ENCODE measurements at places on chromosomes 12 and 14.

- DNase-seq = no peak
Measured at GRCh38 chr12:130576371-130576816, 139.7 kb downstream of the RIMBP2 start.

DNA sequence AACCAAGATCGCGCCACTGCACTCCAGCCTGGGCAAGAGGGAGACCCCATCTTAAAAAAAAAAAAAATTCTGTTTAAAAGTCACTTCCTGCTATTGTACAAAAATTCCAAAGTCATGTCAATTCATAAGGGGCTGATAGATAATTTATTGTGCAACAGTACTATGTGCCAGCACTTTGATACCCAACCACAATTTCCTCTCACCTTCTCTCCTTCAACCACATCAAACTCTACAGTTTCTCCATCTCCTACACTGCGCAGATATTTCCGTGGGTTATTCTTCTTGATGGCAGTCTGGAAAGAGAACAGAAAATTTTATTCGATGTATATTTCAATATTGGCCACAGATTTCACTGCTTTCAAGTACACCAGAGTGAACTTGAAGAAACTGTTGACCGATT lies 7.6 kb downstream of the YBX3 start:
- no peak for DNase-seq

- no peak for DNase-seq
Measured at GRCh38 chr12:131223791-131224225, 270.1 kb downstream of the ADGRD1 start.

DNA sequence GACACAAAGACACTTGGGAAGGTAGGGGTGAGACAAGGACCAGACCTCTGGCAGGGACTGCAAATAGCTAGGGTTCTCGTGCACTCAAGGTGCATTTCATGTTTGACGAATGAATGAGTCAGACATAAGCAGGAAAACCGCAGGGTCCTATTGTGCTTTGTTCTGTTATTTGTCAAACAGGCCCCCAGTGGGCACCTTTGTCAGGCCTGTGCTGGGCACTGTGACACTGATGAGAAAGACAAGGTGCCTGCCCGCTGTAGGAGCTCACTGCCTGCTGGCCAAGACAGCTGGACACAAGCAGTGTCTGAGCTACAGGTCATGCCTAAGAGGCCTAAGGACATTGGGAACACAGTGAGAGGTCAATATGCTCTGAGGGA lies 2.3 kb downstream of the OTUB2 start:
- DNase-seq = no peak

DNA sequence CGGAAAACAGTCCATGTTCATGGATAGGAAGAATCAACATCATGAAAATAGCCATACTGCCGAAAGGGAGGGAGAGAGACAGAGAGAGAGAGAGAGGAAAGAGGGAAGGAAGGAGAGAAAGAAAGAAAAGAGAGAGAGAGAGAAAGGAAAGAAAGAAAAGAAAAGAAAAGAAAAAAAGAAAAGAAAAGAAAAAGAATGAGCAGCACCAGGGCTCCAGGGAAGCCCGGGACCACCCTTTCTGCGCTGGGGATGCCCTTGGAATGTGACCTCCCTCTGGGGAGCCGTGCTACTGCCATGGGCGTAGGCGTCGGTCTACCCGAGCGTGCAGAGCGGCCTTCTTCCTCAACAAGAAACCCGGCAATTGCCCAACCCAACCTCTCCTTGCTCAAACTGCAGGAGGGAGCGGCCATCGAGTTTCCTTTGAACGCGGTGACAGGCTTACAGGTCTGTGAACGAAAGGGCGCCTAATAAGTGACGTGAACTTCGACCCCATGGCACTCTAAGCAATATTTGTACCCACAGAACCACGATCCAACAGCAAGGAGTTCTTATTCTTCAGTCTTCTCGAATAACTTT lies 16.9 kb downstream of the OR6S1 start:
- no peak for DNase-seq

- no peak for DNase-seq
Measured at GRCh38 chr12:124898200-124898922, 16.1 kb downstream of the UBC start.

- DNase-seq = no peak
Measured at GRCh38 chr14:32514236-32514635, 185.1 kb downstream of the AKAP6 start.

GRCh38 chr12:105570944-105571343 lies 240.5 kb downstream of the C12orf75 start:
- no peak for DNase-seq

DNA sequence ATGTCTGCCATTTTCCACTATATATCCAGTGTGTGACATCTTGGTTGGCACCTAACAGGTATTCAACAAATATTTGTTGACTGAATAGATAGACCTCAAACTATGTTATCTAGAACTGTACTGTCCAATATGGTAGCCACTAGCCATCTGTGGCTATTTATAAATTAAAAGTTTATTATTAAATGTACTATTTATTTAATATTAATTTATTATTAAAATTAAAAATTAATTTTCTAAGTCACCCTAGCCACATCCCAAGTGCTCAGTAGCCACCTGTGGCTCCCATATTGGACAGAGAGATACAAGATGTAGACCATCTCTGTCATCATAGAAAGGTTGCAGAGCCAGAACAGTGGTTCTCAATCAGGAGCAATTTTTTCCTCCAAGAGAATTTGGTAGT lies 69.3 kb downstream of the SRRM4 start:
- no peak for DNase-seq

DNA sequence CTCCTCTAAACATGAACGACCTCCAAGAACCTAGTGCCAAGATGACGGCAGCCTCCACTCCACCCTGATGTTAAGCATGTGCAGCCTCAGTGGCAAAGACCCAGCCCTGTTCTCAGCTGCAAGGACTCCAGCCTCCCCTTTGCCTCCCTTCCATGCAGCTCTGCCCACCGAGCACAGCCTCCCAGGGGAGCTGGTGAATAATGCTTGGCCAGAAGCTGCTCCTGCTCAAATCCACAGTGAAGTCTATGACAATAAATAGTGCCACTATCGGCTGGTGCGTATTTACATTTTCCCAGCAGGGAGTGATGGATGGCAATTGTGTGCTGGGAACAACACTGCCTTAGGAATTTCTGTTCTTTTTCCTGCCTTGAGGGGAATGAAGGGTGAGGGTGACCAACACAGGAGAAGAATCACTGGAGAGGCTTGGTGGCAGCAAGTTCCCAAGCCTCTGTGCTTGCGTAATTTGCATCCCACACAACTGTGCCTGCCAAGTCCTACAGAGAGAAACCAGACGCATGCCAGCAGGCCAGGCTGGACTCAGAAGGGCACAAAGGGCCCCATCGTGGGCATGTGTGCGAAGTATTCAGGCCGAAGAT lies 29.9 kb upstream of the TC2N start:
- DNase-seq = no peak

DNA sequence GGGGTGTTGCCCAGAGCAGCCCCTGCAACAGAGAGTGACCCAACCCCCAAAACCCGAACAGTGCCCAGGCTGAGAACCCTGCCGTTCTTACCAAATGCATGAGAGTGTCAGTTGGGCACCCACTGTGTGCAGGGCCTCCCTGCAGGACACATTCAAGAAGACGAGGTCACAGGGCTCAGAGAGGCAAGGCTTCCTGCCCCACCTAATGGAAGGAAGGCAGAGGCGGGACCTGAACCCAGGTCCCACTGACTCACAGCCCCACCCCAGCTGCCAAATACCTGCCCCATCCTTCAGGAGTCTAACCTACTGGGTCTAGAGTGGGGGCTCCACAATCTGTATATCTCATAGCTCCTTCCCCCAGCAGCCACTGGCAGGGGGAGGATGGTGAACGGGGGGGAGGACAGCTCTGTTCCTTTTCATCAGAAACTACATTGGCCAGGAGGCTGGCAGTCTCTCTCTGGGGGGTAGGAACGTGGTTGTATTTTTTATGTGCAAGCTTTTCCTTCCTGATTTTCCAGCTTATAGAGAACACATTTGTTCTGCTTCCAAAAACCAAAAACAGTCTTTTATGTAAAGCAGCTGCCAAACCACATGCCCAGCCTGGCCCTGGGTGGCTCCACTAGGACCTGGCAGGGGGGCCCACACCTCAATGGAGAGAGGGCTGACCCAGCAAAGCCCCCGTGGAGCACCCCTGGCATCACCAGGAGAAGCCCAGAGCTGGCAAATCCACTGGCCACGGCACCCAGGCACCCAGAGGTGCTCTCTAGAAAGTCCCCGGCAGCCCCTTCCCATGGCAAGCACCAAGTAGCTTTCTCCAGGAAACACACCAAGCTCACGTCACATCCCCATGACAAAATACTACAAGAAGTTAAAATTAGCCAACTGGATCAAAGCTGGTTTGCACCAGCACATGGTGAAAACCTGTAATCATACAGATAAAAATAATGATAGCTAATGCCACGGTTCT lies 17.0 kb downstream of the NCOR2 start:
- no peak for DNase-seq

DNA sequence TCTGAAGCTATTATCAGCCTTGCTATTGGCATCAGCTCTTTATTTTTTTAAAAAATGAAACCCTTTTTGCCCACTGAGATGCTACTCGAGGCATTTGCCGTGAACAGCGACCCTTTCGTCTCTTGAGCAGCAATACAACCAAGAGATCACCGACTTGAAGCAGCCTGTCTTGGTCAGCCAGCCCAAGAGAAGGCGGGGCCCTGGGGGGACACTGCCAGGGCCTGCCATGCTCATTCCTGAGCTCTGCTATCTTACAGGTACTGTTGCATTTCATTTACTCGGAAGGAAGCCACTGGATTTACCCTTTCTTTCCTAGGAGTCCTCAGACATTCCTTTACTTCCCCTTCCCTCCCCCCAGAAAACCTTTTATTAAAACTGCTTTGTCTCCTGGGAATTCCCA lies 16.7 kb downstream of the PIWIL1 start:
- DNase-seq = no peak

DNA sequence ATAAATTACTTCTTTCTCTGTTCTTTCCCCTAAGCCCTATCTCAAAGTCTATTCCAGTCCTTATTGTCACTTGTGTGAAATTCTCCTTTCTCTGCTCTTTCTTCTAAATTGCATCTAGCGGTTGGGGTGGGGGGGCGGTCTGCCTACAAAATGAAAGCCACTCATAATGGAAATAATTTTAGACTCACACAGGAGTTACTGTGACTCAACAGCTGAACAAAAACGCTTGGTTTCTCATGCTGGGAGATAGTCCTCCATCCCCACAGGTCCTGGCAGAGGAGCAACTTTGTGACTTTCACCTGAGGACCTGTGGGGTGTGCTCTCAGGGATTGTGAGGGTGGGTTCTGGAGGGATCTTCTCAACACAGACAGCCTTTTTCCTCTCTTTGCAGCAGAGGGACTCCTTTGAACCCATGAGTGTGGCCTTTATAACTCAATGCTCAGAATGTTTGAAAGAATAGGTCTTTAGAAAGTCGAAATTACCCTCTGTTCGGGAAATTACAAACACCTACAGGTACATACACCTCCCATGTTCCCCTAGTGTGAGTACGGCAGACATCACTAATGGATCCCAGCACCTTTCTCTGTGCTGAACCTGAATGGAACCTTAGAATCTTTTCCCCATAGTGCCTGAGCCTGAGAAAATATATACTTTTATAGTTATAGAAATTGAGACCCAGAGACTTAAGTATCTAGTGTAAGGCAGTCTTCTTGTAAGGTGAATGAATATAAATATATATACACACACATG lies 109.7 kb downstream of the CHST11 start:
- no peak for DNase-seq

DNA sequence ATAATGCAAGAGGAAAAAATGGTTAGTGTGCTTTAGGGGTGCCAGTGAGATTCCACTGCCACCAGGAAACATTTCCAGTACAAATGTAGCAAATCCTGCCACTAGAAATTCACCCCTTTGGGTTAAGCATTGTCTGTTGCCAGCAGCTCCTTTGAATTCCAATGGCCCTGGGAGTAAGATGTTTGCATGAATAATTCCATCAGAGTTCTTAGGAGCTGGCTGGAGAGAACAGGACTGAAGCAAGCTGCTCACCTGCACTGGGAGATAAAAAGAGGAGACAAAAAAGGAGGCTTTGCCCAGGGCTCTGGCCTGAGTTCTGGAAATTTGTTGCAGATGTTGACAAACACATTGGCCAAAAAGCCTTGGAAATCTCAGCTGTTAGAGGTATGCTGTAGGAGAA lies 57.6 kb downstream of the HSPB8 start:
- no peak for DNase-seq

GRCh38 chr12:2475984-2476383 lies 318.8 kb upstream of the FKBP4 start:
- DNase-seq = no peak

DNA sequence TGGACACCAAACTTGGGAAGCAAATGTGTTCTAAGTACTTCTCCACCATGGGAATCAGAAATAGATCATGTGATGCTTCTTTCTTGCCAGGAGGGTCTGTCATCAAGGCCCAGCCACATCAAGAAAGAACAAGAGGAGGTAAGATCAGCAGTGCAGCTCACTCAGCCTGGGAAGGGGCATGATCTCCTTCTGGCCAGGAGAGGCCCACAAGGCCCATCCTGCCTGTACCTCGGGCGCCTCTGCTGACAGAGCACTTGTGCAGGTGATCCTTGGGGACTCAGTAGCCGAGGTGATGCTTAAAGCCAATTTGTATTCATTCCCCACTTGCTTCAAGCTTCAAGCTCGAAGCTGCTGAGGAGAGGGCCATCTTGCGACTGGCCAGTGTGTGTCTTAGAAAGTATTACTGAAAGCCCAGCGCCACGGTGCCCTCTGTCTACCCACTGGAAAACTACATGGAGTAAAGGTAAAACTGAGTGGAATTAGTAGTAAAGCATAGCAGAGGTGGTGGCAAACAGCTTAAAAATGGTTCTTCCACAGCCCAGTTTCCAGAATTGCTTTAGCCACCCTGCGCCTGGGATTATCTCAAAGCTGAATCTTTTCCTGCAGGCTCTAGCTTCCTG lies 26.2 kb downstream of the RTRAF start:
- DNase-seq = no peak

GRCh38 chr12:113048716-113049127 lies 7.8 kb upstream of the DTX1 start:
- no peak for DNase-seq

DNA sequence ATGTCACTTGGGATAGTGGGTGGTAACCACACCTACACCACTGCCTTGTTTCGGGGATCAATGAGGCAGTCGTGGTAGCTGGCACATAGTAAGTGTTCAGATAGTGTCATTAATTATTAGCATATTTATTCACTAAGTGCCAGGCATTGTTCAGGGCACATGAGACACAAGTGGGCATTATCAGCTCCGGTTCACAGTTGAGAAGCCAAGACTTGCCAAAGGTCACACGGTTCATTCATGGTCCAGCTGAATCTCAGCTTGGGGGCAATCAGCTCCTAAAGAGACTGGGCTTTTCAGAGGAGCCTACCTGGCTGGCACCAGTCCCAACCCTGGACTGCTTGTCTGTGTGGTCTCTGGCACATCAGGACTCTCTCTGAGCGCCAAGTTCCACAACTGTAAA lies 121.3 kb downstream of the PTPN11 start:
- no peak for DNase-seq

GRCh38 chr14:92198804-92199203 lies 77.0 kb downstream of the CPSF2 start:
- no peak for DNase-seq

- no peak for DNase-seq
Measured at GRCh38 chr14:101937926-101938767, 26.2 kb upstream of the DYNC1H1 start.

GRCh38 chr12:114319422-114319821 lies 86.5 kb downstream of the TBX5 start:
- no peak for DNase-seq
